NCI-H345 (cell line): ENCODE measurements at places on chromosomes 2 and 18.

DNA sequence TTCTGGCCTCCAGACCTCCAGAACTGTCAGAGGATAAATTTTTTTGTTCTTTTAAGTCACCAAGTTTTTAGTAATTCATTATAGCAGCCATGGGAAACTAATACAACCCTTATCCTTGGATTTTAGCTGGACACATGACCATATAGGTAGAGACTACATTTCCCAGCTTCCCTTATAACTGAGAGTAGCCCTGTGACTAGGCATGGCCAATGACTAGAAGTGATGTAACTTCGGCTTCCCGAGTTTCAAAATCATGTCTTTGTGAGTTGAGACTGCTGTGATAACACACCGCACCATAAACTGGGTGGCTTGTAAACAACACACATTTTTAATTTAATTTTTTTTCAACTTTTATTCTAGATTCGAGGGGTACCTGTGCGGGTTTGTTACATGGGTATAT lies 134.0 kb upstream of the SERTAD2 start:
- no peak for DNase-seq

- DNase-seq, result no peak
Observed at GRCh38 chr2:118386641-118387302, 298.5 kb downstream of the INSIG2 start.

DNA sequence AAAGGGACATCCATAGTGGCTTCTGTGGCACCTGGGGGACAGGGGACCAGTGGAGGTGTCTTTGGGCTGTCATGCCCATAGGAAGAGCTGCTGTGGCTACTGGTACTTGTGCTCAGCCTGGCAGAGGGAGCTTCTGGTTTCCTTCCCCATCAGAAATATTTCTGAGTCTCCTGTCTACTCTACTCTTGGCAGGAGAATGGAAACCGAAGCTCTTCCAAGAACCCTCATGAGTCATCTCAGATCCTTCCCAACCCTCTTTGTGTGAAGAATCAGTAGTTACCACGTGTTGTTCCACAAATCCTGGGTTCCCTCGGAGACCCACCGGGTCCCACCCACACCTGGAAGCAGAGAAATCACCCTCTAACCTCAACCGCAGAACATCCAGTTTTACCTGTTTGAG lies 234.9 kb downstream of the FHOD3 start:
- no peak for DNase-seq

DNA sequence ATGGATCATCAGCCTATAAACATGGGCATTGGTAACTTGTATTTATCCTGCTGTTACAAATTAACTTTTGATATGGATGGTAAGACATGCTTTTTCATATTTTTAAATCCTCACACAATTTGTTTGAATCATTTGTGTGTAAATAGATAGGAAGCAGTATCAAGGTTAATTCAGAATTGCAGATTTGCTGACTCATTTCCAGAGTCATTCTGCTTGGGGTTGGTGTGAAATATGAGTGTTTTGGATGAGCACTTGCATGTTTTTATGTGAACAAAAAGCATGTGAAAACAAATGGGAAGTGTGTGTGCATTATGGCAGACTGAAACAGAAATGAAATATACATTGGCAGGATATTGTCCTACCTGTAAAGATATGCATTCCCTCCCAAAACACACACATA lies 11.8 kb downstream of the CCDC85A start:
- DNase-seq, result no peak

DNA sequence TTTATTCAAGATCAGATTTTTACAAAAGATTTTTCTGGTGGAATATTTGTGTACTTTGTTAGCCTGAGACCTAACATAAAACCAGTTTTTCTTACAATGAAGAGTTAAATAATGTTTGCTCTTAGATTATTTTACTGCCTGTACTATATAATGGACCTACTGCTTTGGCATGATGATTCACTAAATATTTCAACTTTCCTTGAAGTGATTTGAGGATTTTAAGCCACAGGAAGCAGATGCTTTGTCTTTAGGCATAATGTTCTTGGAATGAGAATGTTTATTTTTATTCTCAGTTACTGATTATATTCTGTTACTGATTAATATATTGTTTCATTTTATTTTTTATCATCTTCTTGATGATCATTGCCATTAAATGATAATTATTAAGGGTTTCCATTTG lies 175.3 kb upstream of the LRP1B start:
- no peak for DNase-seq

DNA sequence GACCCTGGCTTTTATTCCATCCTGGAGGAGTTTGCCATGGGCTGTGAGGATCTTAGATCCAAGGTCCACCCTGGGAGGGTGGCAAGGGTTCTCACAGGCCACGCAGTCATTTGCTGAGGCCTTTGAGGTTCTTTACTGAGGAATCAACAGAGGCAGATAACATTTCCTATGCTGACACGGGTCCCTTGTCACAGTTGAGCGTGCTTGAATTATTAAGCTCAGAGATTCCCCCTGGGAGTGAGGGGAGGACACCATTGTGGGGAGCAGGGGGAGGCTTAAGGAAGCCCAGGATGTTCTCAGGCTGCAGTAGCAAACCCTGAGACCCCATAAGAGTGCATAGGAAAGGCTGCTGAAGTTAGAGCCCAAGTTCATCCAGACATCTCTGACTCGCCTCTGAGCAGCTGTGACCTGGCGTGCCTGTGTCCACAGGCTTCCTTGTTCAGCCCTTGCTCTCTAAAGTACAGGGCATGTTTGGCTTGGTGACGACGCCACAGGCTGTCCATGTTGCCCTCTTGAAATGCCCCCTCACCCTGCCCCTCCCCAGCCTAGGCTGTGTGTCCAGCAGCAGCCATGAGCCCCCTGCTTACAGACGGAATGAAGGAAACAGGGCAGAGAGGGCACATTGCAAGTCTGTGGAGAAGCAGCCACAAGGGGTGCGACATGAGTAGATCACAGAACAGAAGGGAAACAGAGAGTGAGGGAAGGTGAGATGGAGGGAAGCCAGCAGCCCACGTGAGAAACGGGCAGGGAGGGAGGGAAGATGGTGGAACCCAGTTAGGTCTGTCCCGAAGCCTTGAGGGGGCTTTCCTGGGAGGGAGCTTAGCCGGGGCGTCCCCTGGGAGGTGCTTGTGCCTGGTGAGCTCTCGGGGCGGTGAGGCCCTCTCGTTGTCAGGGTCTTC lies 34.0 kb downstream of the NAPG start:
- DNase-seq, result peak; percentile 51

DNA sequence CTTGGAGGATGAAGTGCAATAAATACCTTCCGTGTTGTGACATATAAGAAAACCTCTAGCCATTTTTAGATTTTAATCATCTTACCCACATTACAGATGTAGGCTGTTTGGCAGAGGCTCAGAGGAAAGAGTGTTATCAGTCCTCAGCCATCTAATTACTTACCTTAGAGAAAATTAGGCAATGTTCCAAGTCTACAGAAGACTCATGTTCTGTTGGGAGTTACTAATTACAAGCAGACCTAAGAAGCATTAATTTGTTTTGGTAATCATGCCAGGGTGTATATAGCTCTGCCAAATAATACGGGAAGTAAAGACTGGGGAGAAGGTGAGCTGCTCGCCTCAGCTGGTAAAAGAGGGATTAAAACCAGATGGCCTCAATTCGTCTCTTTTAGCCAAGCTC lies 125.8 kb upstream of the PGAP1 start:
- no peak for DNase-seq

- no peak for DNase-seq
Observed at GRCh38 chr2:69213782-69214181, 173.2 kb downstream of the GFPT1 start.

DNA sequence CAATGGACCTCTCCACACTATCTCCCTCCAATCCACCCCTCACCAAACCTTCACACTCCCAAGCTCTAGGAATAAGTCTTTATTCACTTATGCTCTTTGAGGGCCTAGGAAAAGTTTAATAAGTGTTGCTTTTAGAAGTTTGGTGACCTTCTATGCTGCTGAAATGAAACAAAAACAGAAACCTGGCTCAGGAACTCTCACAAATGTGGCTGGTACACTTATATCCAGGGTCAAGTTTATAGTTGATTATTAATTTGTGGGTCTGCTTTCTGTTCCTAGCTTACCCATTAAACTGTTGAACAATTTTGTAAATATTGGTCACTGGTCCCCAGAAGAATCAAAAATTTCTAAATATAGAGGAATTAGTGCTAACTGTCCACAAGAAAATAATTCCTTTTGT lies 14.2 kb upstream of the ANKRD44 start:
- no peak for DNase-seq

DNA sequence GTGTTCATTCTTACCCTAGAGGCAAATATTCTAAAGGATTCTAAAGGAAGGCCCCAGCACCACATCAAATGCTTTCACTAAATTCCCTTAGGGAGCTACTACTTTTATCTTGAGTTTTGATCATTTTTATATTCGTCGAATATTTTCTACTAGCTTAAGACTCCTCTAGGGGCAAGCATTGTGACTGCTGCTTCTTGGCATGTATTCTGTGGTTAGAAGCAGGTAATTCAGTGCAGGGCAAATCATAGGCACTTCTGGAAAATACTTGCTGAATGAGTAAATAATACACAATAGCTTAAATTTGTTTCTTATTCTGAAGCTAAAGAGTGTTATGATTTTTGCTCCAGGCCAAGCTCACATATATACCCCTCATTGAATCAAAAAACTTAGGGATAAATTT lies 136.4 kb downstream of the LRP2 start:
- no peak for DNase-seq

- DNase-seq, result no peak
Observed at GRCh38 chr2:203664029-203664755, 42.2 kb upstream of the CD28 start.

GRCh38 chr2:137156221-137156844 lies 391.0 kb downstream of the THSD7B start:
- no peak for DNase-seq

DNA sequence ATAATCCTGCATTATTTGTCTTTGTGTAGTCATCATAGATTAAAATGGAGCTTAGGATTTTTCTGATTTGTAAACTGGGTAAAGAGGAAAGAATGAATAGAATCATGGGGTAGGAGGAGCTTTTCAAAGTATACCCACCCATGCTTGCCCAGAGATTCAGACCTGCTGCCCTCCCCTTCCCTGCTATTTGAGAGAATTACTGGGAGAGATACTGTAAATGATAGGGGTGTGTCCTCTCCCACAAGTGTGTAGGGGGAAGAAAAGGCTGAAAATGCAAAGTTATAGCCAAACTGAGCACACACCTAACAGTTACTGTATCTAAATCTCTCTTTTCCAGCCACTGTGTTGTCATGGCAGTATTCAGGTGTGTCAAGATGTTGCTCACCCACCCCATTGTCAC lies 21.5 kb upstream of the DYNC2LI1 start:
- DNase-seq, result no peak

- DNase-seq, result no peak
Observed at GRCh38 chr18:66792466-66792865, 188.6 kb upstream of the CDH19 start.

DNA sequence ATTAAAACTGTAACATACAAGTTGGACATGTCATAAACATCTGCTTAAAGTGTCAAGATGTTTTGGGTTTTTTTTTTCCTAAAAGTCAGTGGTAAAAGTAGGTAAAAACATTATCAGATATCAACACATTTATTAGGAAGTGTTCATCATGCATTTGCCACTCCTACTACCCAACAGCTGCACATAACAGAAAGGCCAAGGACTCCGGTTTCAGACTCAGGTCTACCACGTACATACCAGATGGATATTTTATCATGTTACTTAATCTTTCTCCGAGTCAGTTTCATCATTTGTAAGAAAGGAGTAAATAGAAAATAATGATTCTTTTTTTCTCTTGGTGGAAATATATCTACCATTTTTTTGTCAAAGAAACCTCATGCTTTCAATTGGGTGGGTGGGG lies 192.3 kb downstream of the UBE2E3 start:
- no peak for DNase-seq

- DNase-seq, result no peak
Observed at GRCh38 chr2:152696476-152696875, 20.8 kb downstream of the PRPF40A start.

- no peak for DNase-seq
Observed at GRCh38 chr2:112679484-112679883, 33.7 kb downstream of the SLC20A1 start.

DNA sequence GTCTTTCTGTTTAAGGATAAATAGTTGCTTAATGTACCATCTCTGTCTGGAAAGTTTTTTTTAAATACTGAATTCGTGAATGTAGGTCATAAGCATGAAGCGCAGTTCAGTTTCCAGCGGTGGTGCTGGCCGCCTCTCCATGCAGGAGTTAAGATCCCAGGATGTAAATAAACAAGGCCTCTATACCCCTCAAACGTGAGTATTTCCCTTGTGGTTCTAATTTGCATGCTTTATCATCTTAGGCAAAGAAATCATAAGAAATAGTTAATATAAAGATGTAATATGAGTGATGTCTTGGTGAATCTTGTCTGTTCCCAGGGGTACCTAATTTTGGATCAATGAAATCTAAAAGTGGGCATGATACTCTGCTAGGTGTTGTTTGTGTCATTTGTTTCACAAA lies 1.5 kb downstream of the NDC80 start:
- DNase-seq, result no peak

- DNase-seq, result no peak
Observed at GRCh38 chr2:148781544-148781943, 93.5 kb upstream of the KIF5C start.
